Adipocyte (in vitro differentiated cells): ENCODE measurements at places on chromosomes 16 and 17.

DNA sequence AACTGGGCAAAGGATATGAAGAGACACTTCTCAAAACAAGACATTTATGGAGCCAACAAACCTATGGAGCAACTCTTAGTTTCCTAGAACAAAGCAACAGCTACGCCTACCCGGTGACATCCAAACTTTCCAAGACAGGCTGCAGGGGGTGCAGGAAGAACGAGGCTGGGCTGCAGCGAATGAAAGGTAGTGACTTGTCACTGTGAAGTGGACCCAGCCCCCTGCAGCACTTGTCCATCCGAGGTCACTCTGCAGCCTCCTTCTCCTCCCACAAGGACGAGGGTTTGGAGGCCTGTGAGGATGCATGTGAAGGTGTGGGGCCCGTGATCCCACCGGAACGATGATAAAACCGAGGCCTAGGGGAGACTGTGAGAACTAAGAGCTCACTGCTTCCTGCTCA, 192.6 kb upstream of the RPL38 start:
- no peak for DNase-seq

DNA sequence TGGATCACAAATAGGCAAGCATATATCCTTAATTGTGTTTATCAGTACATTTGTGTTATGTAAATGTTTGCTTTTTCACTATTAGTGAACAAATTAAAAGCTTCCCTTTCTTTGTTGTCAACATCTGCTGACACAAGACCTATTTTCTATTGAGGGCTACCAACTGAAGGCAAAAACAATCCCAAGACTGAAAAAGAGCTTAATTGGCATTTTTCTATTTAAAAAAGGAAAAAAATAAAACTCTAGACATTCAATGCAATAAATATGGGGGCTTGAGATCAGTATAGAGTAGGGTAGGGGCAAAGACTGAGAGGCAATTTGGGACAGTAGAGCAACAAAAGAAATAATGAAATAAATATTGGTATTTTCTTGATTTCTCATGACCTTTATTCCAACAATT, 24.2 kb downstream of the OMG start:
- no peak for DNase-seq

DNA sequence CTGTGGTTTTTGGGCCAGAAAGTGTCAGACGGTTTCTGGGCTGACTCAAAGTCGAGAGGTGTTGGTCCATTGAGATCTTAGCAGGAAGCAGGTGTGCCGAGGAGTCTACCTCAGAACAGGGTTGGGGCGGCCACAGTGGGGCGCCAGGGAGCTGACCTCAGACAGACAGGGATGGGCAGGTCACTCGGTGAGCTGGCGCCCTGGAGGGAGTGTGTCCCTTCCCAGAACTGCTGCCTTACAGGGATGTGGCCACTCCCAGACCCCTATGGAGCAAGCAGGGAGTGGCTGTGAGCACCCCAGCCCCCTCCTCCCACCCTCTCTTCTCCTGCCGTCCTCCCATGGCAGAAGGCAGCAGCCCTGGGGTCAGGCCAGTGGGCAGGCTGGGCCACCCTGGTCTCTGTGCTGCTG, 14.0 kb upstream of the DPEP1 start:
- no peak for DNase-seq

GRCh38 chr17:7992924-7993323, 9.5 kb upstream of the GUCY2D start:
- DNase-seq: no peak

GRCh38 chr16:80752541-80752940, 51.9 kb downstream of the CDYL2 start:
- DNase-seq: no peak

- peak; percentile 91 for DNase-seq
These were observed 15.6 kb upstream of the AURKB start for GRCh38 chr17:8225813-8226535.

GRCh38 chr16:53926209-53926608, 222.3 kb downstream of the FTO start:
- no peak for DNase-seq

GRCh38 chr17:4940555-4941318, 669 bp downstream of the RNF167 start:
- peak; percentile 34 for DNase-seq

DNA sequence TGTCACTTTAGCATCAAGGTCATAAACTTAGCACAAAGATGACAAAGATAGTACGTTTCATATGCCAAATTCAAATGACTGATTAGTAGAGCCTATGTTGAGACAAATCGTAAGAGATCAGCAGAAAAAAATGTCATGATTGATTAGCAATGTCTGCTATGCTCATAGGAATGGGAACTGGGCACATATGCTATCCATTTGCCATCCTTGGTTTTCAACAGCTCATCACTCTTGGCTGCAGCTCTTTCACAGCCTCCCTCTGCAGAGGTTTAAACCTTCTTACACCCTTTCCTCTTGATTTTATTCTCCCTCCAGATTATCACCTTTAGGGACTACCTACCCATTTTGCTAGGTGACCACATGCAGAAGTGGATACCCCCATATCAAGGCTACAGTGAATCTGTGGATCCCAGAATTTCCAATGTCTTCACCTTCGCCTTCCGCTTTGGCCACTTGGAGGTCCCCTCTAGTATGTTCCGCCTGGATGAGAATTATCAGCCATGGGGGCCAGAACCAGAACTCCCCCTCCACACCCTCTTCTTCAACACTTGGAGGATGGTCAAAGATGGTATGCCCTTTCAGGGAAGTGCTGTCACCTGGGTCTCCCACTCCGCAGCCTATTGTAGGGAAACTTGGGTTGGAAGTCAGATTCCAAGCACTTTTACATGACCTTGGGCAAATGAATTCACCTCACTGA, 16.2 kb downstream of the MPO start:
- DNase-seq: no peak

DNA sequence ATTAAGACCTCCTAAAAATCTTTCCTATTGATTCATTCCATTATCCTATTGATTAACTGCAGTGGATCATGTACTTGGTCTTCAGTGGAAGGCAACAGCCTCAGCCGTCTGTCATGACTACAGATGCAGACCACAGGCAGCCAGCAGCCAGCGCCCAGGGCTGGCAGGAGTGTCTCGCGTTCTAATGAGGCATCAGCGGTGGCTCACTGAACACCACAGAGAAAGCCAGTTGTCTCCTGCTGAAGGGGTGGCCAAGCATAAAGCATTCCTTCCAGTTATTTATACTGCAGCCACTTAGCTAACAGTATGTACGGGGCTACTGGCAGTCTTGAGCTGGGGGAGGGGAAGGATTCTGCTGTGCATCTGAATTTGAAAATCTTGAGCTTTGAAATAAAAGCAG, 214.3 kb downstream of the IRX3 start:
- DNase-seq: no peak

GRCh38 chr17:40344421-40345160, 19.9 kb downstream of the GJD3 start:
- no peak for DNase-seq

DNA sequence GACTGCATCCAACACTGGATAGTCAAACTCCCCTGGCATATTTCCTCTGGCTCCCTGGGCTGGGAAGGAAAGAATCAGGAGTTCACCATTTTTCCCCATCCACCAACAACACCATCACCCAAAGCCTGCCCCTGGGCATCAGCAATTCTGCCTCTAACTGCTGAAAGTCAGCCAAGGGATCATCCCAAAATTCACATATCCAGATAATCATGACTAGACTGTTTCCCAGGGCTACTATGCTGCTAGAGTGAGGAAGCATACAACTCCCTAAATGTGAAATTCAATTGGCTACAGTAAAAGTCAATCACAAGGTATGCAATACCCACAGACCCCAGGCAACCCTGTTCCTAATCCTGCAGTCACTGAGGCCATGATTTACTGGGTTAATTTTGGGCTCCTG, 230.6 kb downstream of the C16orf95 start:
- peak; percentile 19 for DNase-seq

GRCh38 chr16:11094075-11094856, 149.9 kb downstream of the CLEC16A start:
- no peak for DNase-seq

GRCh38 chr17:69796078-69796477, 278.9 kb upstream of the KCNJ16 start:
- DNase-seq: no peak
